ENCODE measurements at places on chromosomes 4 and X.

DNA sequence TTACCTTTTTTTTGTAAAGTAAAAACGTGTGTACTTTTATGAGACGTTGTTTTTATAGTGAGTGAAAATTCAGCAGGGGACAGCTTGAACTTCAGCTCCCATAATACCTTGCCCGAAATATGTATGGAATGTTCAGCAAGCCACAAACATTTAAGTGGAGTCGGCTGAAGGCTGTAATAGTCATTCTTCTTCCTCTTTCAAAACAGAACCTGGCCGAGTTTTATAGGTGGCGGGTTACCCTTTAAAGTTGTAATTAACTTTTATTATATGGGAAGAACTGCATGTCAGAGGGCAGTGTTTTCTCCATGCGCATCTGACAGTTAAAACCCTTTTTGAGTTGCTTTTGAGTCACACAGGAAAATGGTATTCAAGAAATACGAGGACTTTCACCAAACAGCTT is 50.7 kb downstream of the CLDN34 start:
- no peak for DNase-seq

- no peak for DNase-seq
Measured at GRCh38 chrX:113545040-113545439, 704.4 kb upstream of the AMOT start.

DNA sequence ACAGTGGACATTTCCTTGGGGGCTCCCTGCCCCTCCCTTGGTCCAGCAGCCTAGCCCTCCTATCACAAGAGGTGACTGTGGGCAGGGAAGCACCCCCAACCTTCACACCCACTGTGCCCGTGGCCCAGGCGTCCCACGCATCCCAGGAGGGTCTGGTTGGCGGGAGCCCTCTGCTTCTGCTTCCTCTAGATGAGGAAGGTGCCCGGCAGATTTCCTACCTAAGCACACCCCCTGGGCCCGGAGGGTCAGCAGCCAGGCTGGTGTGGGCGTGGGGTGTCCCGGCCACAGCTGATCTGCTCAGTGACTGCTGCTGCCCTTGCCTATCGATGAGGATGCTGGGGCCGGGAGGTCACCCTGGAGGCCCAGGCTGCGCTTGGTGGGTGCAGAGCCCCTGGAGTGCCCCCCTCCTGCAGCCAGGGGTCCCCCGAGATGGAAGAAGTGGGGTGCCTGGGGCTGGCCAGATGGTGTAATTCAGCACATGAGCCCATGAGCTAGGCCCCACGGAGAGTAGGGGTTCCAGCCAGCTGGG is 12.2 kb downstream of the SH3BP2 start:
- no peak for DNase-seq

DNA sequence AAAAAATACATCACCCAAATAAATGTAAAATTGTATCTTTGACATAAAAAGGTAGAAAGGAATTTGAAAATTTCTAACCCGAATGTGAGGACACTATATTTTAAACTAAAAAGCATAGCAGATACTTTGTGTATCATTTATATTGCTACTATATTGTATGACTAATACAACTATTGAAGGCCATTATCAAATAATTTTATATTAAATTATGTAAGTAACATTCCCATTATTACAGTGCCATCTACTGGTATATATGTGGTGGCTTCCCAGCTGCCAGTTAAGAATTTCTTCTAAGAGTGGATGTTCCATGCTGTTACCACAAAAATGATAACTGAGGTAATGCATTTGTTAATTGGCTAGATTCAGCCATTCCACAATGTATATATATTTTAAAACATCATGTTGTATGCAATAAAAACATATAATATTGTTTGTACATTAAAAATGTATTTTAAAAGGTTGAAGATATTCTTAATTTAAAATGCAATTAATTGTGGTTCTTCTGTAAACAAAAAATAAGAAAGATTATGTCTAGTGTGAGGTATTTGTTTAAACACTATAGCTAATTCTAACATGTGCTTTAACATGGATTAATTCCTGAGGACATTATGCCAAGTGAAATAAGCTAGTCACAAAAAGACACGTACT is 65.3 kb downstream of the EGF start:
- no peak for DNase-seq

DNA sequence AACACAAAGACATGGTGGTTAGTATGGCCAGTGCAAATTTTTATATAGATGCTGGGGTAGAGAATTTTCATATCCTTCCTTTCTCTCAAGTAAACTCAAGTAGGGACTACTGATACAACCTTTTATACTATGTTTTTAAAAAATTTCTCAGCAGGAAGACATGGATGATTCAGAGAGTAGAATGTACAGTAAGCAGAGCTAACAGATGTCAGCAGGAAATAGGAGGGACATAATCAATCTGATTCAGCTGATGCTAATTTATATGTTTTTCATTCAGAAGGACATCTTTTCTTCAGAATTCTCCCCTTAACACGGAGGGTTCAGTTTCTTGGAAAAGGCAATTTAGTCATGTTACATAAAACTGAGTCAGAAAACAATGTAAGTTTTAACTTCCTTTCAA is 95.4 kb downstream of the GRIA2 start:
- DNase-seq, result no peak

DNA sequence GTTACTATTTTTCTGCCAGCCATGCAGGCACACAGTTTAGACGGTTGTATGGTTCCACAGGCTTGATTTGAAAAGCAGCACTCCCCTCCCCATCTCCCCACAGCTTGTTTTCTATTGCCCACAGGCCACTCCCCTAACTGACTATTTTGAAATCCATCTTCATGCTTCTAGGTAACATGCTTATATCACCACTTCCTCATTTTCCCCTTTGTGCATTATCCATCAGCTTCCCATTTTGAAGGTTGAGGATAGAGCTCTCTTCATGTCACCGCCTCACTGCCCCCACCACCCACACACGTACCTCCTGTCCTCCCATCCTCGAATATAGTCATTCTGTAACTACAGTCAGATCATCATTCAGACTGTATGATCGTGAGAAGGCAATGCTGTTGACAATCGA is 224.7 kb downstream of the MID1 start:
- no peak for DNase-seq

DNA sequence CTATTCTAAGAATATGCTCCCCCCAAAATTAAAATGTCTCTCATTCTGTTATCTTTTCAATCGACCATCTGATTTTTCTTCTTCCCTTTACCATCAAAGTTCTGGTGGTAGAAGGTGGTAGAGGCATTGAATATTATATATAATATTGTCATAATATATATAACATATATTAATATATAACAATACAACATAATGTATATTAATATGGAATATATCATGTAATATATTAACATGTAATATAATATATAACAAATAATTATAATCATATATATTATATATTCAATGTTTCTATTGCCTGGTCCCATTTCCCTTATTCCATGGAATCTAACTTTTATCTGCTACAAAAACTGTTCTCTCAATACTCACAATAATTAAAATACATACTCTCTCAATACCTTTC is 40.6 kb downstream of the STPG2 start:
- DNase-seq, result no peak

DNA sequence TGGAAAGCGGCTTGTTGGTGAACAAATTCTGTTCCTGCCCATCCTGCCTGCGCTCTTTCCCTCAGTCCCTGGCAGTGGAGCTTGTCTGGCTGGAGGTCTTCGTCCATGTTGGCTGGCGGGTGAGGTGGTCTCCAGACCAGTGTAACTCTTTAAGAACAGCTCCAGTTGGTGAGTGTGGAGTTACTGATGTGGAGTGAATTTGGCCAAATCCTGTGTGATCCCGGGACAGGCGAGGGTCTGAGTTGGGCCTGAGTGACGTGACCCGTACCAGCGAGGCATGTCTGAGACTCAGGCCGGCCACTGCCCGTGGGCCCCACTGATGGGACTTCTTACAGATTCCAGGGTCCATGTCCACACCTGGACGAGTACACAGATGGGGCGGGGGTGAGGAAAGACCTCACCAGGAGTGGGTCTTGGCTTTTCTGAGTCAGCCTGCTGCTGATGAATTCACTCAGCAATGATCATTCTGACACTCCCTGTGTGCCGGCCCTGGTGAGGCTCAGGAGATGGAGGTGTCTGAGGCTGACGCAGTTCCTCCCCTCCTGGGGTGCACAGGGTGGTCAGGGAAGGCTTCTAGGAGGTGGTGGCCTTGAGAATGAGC is 45.5 kb downstream of the PSAPL1 start:
- DNase-seq, result no peak

DNA sequence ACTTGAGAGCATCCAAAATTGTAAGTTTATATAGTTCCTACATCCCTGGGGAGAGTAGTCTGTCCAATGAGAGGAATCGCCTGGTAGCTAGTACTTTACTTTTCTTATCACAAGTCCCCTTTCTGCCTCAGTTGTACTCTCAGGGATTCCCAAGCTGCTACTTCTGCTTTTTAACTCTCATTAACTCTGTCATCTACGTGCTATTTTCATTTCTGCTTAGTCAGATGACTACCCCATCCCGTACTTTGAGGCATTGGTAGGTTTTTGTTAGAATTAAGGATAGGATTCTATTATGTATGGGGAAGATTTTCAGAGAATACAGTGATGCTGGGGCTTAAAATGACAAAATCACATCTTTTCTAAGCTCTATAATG is 24.7 kb downstream of the RBPJ start:
- no peak for DNase-seq

DNA sequence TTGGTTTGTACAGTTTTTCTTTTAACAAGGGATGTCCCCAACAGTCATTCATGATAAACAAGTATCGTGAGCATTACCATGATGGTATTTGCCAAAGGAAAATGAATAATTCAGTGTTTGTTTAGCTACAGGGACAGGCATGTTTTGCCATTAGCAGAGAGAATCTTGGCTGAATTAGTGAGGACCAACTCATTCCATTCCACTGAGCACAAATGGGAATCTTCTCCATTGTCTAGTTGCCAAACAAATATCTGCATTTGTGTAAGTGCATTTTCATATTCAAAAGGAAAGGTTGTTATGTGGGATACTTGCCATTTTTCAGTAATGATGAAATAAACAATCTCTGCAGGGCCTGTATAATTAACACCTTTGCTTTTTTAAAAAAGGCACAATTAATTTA is 1762.6 kb downstream of the RPA4 start:
- DNase-seq, result no peak

DNA sequence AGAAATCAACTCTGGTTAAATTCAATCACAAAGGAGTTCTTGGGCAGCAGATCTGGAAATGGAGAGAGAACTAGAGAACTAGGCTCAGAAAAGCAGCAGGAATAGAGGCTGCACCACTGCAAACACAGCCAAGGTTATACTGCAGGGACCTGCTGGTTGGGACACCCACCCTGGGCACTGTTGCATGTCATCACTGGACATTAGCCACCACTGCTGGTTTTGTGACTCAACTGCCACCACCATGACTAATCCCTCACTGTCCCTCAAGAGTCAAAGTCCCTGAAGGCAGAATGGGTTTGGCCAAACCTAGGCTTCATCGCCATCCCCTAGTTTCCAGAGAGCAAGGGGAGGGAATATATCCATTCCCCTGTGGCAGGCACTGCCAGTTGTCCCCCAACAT is 38.1 kb upstream of the IRAK1 start:
- DNase-seq, result no peak

DNA sequence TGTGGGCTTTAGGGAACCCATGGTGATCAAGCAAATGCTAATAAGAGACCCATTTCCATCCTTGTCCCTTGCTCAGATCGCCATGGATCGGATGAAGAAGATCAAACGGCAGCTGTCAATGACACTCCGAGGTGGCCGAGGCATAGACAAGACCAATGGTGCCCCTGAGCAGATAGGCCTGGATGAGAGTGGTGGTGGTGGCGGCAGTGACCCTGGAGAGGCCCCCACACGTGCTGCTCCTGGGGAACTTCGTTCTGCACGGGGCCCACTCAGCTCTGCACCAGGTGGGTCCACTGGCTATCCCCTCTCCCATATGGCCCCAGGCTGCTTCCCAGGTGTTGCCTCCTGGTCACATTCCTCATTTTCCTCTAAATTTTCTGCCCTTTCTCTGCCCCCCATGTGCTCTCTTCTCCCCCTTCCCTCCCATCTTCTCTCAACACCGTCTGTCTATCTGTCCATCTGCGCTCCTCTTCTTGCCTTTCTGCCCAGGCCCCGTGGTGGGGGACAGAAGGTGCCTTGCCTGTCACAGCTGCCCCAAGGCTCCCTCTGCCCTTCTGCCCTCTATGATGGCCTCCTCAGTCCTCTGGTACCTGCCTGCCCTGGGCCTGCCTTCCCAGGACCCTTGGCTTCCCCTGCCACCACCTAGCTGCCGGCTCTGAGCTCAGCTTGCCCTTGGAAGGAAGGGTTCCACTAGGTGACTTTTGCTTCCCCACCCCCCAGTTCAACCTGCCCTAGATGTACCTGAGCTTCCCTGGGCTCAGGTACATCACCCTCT is 5.2 kb downstream of the CDK16 start:
- DNase-seq, result no peak

GRCh38 chr4:77393996-77394395 is 211.6 kb upstream of the CXCL13 start:
- DNase-seq, result no peak

DNA sequence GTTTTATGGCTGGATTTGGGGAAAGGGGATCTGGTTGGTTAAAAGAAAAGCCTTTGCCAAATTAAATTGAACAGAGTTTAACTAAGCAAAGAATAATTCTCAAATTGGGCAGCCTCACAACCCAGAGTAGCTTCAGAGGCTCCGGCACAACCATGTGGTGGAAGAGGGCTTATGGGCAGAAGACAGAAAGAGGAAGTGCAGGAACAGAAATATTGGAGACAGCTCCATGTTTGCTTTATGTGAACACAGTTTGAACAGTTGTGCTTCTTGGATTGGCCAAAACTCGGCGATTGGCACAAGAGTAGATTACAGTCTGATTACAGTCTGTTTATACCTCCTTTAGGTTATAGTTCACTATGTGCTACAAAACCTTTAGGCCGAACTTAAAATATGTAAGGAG is 562.7 kb downstream of the TRIML1 start:
- DNase-seq, result no peak

GRCh38 chr4:82606622-82607021 is 44.8 kb upstream of the TMEM150C start:
- DNase-seq, result no peak

- DNase-seq, result no peak
Measured at GRCh38 chr4:90030953-90031352, 96.2 kb upstream of the CCSER1 start.

DNA sequence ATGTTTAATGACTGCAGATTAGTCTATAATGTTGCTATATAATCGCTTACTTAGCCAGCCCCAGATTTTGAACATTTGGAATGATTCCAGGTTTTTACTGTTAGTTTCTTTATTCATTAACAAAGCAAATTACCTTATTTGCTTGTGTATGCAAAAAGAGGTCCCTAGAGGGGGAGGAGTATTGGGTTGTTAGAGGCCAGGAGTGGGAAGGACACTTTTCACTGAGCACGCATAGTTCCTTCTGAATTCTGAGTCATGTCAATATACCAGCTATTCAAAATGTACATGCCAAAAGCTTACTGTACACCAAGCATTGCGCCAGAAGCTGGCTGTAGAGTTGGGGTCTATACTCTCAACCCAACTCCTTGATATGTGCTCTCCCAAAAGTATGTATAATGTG is 5.1 kb upstream of the DGAT2L6 start:
- DNase-seq, result no peak

GRCh38 chr4:74444891-74445642 is at the start of gene AREG:
Gene AREG (plus strand): TSS chr4:74445136. CDS start chr4:74445346, 210 bp downstream.
- DNase-seq, result peak; percentile 83

DNA sequence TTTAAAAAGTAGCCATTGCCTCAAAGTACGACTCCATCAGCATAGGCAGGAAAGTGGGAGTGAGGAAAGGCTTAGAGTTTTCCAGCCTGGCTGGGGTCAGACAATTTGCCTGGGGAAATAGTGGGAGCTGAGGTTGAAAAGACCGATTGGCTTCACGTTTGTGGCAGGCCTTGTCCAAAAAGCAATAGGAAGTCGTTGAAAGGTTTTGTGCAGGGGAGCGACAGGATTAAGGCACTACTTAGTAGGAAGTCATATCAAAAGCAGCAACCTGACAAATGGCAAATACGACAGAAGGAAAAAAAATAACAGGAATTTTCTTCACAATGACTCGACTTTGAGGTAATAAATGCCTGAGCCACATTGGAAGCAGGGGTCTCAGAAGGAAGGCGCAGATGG is 691 bp upstream of the EREG start:
- no peak for DNase-seq
